T47D (cell line): ENCODE measurements at places on chromosomes 7 and 10.

DNA sequence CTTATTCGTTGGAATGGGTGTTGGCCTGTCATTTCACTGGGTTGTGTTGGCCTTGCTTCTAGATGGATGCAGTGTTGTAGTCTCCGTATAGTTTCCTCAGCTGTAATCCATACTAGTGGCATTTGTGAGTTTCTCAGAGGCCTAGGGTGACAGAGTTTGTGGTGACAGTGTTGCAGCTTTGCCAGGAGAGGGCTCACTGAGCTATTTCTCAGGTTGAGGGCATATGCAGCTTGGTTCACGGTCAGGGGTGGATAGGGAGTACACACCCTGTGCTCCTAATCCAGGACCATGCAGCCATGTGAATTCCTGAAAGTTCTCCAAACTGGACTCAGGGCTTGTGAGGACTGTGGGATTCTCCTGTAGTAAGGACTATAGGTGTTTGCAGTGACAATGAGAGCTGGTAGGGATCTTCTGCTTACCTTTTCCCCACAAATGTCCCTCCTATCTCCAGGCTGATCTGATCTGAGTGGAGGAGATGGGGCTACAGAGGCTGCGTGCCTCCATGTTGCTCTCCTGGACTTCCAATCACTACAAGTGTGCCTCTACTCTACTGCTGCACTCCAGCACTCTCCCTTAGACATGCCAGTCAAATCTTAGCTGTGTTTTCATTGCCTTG lies 229.0 kb downstream of the STK31 start:
- peak; percentile 83 for DNase-seq

GRCh38 chr10:18583575-18584270 lies 67.7 kb downstream of the NSUN6 start:
- DNase-seq = no peak

GRCh38 chr10:22927661-22928403 lies at the start of gene ARMC3:
Gene ARMC3, plus strand, starts transcription at chr10:22928053. Its CDS starts 3,944 bp downstream, at chr10:22931997.
- peak; percentile 69 for DNase-seq

DNA sequence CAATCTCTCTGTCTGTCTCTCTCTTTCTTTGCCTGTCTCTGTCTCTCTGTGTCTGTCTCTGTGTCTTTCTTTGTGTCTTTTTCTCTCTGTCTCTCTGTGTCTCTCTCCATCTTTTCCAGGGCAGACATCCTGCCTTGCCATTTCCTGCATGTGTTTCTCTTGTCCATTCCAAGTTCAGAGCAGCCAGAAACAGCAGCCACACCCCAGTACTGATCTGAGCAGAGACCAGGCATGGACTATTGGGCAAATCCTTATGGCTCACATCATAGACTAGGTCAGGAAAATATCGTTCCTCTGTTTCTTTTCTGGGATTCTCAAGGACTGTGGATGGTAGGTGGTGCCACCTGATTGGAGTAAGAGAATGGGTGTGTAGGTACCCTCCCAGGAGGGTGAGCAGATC lies 95.8 kb downstream of the RAMP3 start:
- DNase-seq = no peak

GRCh38 chr7:102182016-102182415 lies 104.7 kb upstream of the SH2B2 start:
- no peak for DNase-seq

- DNase-seq = no peak
These were observed 72.4 kb downstream of the SKAP2 start for GRCh38 chr7:26792006-26792405.

DNA sequence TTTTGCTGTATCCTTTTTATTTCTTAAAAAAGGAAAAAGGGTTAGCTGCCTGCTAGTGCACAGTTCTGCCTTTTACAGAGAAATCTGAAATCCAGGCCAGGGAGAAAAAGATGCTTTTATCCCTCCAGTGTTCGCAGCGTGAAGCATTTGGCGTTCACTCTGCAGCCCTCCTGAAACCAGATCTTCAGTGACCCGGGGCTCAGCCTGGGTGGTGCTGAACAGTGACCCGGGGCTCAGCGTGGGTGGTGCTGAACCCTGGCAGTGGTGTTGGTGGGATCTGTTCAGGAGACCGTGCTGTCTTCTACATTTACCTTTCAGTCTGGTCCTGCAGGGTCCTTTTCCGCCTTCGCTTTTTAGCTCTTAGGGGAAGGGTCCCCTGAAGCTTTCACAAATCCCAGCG lies 164.7 kb upstream of the KLF6 start:
- no peak for DNase-seq

DNA sequence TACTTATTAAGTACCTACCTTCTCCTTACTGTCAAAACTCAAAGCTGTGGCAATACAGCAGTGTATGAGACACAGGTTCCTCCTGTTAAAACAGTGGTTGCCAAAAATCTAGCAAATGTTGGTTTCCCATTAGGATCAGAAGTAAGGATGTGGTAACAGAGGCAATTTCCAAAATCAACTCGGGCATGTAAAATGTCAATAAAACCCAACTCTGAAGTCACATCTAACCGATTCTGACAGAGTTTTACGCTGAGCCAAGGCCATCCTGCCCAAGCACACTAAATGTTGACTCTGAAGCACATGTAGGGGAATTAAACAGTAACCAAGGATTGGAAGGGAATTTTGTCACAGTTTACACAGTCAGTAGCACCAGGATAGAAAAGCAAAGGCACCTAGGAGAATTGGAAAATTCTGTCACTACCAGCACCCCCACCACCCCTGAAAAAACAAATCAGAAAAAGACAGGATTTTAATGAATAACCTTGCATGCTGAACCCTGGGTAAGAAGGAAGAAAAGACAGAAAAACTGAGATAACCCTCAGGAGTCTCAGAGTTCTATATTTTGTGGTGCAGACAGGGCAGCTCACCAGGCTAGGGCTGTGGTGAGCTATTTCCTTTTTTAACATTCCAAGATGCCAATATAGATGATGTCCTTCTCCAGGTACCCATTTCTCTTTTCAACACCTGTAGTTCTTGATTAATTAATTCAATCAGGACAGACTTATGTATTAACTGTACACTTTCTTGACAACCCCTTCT lies 119.5 kb downstream of the DOCK4 start:
- no peak for DNase-seq

GRCh38 chr7:118352867-118353453 lies 128.5 kb downstream of the ANKRD7 start:
- DNase-seq = peak; percentile 0

DNA sequence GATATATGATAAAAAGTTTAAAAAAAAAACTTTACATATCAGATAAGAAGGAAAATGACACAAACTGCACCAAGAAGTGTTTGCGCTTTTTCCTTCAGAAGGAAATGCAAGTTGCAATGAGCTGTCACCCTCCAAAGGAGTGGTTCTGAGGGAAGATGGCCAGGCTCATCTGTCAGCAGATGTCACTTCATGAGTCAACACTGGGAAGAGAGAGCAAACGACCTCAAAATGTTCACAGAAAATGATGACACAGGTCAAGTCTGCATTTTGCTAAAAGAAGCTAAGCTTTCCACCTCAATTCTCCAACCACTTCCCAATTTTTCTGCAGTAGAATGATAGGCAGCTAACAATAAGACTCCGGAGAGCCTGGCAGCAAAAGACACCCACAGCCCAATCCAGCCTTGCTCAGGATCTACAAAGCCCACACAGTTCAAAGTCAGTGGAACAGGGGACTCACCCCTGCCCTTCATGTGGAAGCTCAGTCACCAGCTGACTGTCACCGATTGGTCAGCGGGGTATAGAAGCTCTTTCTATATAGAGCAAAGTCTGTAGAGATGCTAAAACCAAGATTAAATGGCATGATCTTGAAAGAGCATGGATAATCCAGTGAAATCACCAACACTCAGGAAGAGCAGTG lies 155.1 kb upstream of the NEBL start:
- DNase-seq = no peak

DNA sequence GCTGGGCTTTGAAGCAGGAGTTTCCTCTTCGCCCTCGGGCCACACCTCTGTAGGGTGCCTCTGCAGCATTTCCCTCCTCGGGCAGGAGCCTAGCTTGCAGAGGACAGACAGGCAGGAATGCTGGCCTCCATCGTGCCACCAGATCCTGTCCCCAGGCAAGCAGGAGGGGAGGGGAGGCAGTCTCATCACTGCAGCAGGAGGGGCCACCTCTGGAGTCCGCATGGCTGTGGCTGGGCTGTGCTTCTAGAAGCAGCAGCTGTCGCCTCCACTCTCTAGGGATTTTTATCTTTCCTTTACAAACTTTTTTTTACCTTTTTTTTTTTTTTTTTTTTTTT lies 181.4 kb downstream of the CUX1 start:
- no peak for DNase-seq

DNA sequence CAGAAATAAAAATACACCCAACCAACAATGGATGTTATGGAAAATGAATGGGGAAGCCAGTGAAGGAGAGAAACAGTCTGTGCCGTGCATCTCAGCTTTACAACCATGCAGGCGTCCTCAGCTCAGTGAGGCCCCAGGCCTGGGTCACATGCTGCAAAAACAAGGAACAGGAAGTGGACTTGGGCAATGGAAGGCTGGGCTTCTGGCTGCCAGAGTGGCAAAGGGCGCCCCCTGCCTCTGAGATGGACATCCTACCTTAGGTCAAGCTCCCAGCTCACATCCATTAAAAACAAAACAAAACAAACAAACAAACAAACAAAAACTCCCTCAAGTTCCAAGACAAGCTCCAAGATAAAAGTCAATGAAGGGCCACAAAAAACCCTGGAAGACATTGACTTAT lies 54.7 kb upstream of the AFAP1L2 start:
- DNase-seq = no peak

- no peak for DNase-seq
These were observed 53.8 kb downstream of the GRID1 start for GRCh38 chr10:86312701-86313270.

DNA sequence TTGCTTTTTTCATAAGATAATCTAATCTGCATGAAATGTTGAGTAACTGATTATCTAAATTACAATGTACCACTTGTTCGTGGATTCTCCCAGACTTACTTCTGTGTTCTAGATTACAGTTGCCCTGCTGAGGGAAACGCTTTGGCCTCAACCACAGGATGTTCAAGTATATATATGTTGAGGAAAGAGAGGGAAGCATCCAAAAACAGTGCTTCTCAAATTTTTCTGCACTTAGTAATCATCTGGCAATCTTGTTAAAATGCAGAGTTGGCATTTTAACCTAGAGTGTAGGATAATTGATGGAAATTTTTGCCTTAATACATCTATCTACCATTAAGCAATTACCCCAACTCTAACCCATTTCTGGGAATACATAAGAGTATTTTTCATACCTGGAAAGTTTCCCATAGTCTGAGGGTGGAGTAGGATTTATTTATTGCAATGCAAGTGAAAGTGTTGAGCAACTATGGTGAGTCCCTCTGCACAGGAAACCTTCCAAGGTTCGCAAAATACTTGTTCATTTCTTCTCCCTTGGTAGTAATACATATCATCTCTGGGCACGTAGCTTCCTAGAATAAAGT lies 59.6 kb upstream of the C1GALT1 start:
- no peak for DNase-seq

GRCh38 chr7:148712678-148713329 lies 14.1 kb downstream of the CUL1 start:
- DNase-seq = no peak

- DNase-seq = peak; percentile 93
These were observed 7.9 kb downstream of the ZNF22 start for GRCh38 chr10:45008524-45009161.

GRCh38 chr7:76267107-76267893 lies 35.2 kb upstream of the HSPB1 start:
- DNase-seq = no peak

DNA sequence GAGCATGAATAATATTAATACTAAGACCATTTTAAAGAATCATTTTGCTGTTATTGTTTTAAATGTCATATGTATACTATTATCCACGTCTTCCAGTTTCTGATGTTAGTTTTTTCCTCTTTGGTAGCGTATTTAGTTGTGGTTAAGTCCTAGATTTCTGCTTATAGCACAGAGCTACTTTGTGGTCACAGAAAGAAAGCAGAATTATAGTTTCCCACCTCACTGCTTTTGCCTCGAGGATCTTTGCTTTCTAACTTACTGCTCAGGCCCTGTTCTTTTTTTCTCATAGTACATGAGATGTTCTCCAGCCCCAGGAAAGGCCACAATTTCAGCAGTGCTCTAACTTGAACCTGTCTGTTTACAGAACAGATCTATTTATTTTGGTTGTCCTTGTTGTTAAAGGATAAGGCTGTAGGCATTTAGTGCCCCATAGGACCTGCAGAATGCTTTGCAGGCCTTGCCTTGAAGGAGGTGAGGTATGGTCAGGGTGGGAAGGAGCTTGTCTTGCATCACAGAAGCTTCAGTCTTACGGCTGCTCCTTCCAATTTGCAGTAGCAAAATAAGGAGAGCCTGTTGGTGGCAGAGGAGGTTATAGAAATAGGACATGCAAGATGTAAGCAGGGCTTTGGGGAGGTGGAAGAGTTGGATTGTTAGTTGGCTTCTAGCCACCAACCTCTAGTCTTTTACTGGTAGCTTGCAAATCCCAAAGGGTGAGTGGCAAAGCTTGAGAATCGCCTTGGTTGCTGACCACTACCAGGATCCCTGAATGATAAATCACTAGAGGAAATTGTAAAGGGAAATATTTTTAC lies 129.1 kb downstream of the LRRC4 start:
- no peak for DNase-seq

- no peak for DNase-seq
These were observed 179.3 kb upstream of the FZD8 start for GRCh38 chr10:35821339-35821911.

GRCh38 chr10:99665304-99665703 lies 6.0 kb downstream of the ENTPD7 start:
- DNase-seq = no peak

- no peak for DNase-seq
These were observed 43.8 kb downstream of the SPOCK2 start for GRCh38 chr10:72044417-72045041.

DNA sequence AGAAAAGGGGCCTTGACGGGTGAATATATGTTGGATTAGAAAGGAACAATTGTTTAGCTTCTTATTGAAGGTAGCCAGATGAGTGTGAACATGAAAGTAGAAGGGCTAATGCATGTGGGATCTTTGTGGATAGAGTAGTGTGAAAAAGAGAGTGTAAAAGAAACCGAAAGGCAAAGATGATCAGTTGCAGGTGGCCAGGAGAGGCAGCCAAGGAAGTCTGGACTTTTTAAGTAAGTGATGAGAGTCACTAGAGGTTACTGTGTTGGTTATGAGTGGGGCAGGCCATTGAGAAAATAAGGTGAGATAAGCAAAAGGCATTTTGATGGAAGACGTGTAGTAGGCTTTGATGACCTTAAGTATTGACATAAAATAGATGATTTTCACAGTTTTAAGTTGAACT lies 64.7 kb upstream of the ETV1 start:
- DNase-seq = no peak
